Right renal pelvis (tissue), 4 donors: ENCODE measurements at places on chromosomes 1 and 21. TPM values are rescaled to one million over a fixed set of nuclear protein-coding genes. Genes with fewer than 3 reads are reported as not detected.

SF3B4 gene
- 83.1 TPM for polyA plus RNA-seq

GUCA2B gene
- polyA plus RNA-seq = not detected

NUP210L gene
- polyA plus RNA-seq = 0.09 TPM

MYCL gene
- polyA plus RNA-seq = 7.8 TPM

PRRC2C gene
- polyA plus RNA-seq = 140 TPM

CD1E gene
- polyA plus RNA-seq = 1.8 TPM

BMP8B gene
- 2.8 TPM for polyA plus RNA-seq

RIMKLA gene
- polyA plus RNA-seq = 0.44 TPM

NR1I3 gene
- 4.3 TPM for polyA plus RNA-seq

CNIH3 gene
- polyA plus RNA-seq = 10.4 TPM

CD52 gene
- polyA plus RNA-seq = 5.8 TPM

F13B gene
- polyA plus RNA-seq = not detected

CELA3B gene
- 0.13 TPM for polyA plus RNA-seq

AKR7A3 gene
- polyA plus RNA-seq = 1.1 TPM

LRRC8B gene
- 11.0 TPM for polyA plus RNA-seq

WNT9A gene
- 1.7 TPM for polyA plus RNA-seq

ACTA1 gene
- polyA plus RNA-seq = 0.77 TPM

INSRR gene
- polyA plus RNA-seq = 1.5 TPM

CDC73 gene
- polyA plus RNA-seq = 52.9 TPM

HYI gene
- 39.1 TPM for polyA plus RNA-seq

CELF3 gene
- polyA plus RNA-seq = 0.56 TPM

CA6 gene
- 0.05 TPM for polyA plus RNA-seq

NAV1 gene
- 20.8 TPM for polyA plus RNA-seq

AXDND1 gene
- 13.3 TPM for polyA plus RNA-seq

RSBN1 gene
- 28.3 TPM for polyA plus RNA-seq

CLCA1 gene
- not detected for polyA plus RNA-seq

TRPM2 gene
- polyA plus RNA-seq = 0.70 TPM

CYP4A11 gene
- 55.3 TPM for polyA plus RNA-seq

SPRR1A gene
- polyA plus RNA-seq = not detected
